Sciatic nerve (tissue), 2 donors: ENCODE measurements at places on chromosomes 5 and 9.

DNA sequence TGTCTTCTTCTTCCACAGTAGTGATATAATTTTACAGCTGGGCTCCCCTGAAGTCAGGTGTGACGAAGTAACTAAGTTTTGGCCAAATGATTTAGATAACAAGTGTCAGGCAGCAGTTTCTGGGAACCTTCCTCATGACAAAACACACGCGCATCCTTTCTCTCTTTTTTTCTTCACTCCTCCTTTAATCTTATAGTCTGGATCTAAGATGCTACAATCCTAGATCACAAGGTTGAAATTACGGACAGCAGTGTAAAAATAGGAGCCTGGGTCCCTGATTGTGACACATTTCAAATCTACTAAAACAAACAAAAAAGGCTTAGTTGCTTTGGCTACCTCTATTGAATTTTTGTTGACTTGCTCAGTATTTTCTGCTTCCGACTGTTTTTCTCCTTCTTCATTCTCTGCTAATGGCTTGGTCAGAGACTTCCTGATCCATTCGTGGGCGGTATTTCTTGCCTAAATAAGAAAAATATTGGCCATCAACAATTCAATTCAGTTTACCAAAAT lies 36.1 kb downstream of the FAM114A2 start:
- no peak for DNase-seq

GRCh38 chr5:24547132-24547531 lies 97.6 kb downstream of the CDH10 start:
- DNase-seq: no peak

GRCh38 chr5:73917433-73917832 lies 291.4 kb downstream of the ARHGEF28 start:
- DNase-seq: no peak

DNA sequence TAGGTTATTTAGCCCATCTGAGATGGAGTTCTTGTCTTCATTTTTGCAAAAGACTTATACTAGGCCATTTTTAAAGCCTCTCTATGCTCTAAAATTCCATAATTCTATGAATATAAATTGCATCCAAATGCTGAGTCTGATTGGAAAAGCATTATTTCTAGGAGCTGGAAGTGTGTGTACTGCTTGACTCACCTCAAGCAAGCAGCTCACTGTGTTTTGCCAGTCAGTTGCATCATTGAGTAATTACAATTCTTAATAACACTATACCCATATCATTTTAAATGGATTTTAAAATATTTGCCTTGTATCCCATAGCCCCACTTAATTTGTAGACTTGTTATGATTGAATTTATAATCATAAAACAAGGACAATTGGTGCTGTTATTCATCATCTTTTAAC lies 161.0 kb downstream of the PAM start:
- no peak for DNase-seq

DNA sequence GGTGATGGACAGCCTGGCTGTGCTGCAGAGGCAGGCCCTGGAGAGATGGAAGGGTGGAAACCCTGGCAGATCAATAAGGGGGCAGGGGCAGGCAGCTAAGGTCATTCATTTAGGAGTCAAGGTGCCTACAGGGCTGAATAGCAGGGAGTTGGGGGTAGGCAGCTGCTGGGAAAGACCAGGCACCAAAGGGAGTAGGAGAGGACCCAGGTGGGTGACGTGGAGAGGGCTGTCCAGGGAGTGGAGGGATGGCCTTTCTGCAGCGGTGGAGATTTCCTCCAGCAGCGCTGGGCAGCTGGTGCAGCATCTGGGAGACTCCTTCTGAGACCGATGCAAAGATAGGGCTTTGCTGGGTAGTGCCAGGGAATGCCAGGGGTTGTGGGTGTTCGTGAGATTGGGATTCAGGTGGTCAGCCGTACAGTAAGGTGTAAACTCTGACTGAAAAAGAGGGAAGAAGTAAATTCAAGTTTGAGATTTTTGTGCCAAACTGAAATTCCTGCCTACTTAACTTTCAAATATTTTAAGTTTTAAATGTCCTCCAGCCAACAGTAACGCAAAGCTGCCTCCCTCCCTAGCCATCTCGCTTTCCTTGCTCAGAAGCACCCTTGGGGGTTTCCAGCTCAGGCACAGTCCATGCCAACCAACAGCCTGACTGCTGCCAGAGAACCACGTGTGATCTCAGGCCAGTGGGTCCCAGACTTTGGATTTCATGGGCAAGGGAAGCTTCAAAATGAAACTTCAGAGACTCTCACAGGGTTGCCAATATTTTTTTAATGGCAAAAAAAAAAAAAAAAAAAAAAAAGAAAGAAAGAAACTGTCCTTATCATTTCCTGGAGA lies 18.6 kb upstream of the ANGPTL2 start:
- no peak for DNase-seq

DNA sequence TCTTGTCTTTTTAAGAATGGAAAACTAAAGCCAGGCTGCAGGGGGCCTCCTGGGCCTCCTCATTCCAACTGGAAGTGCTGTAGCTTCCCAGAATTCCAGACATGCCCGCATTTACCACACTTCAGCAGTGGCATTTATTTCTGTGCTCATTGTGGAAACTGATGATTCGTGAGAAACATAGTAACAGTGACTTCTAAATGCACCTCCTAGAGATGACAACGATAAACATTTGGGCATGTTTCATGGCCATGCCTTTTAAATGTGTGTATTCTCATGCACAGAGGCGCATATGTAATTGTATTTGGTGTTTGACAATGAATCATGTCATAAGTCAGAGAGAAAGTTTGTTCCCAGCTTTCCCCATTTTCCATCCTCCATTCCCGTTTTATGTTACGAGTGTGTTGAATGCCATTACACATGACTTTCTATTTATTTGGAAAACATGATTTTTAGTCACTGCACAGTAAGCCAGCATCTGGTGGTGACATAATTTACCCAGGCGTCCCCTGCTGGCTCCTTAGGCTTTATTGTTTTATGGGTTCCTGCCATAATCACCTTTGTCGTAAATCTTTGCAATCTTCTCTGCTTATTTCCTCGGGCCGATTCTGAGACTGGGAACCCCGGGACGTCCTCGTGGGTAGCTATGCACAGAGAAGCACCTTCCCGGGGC lies 68.8 kb upstream of the FCN2 start:
- no peak for DNase-seq

- DNase-seq: no peak
Observed at GRCh38 chr5:55853041-55853670, 2.0 kb downstream of the IL31RA start.

DNA sequence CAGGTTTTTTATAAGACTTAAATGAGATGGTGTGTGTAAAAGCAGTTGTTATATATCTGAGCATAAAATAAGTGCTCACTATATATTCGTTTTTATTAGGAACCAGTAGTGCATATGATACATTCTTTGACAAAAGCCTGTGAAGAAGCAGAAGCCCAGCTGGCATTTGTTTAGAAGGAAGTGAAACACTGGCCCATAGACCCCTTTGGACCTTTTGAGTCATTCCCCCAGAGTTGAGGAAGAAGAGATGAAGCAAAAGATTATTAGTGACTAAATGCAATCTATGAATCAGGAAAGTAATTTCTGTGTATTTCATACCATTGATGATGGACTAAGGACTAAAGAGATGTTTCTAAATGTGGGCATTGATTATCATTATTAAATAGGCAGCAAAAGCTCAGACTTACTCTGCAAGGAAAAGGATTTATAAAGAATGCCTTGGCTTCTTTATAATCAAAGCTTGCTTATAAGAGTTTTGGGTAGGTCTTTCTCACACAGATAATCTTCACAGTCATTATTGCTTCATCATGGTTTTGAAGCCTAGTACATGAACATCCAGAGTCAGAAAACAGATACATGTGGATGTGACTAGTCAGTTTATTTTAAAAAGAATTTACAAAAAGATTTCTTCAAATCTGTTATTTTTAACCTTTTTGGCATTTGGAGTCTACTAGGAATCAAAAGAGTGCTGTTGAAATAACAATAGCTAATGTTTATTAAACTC lies 16.9 kb upstream of the FER start:
- no peak for DNase-seq

DNA sequence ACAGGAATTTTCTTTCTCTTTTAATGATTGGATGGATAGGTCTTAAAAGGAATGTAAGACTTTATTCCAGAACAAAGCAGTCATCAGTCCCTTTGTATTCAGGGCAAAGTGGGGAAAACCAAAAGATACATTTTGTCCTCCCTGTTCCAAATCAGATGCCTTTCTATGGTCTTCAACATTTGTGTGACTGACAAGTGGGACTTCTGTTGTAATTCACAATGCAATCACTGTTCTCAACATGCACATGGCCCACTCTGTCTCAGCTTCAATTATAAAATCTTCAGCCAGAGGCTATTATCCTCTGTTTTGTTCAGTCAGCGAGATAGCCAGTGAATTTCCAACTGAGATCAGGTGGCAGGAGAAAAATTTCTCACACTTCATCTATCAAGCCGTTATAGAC lies 95.5 kb upstream of the ERBIN start:
- no peak for DNase-seq
